ENCODE measurements at places on chromosomes 11 and 22.

DNA sequence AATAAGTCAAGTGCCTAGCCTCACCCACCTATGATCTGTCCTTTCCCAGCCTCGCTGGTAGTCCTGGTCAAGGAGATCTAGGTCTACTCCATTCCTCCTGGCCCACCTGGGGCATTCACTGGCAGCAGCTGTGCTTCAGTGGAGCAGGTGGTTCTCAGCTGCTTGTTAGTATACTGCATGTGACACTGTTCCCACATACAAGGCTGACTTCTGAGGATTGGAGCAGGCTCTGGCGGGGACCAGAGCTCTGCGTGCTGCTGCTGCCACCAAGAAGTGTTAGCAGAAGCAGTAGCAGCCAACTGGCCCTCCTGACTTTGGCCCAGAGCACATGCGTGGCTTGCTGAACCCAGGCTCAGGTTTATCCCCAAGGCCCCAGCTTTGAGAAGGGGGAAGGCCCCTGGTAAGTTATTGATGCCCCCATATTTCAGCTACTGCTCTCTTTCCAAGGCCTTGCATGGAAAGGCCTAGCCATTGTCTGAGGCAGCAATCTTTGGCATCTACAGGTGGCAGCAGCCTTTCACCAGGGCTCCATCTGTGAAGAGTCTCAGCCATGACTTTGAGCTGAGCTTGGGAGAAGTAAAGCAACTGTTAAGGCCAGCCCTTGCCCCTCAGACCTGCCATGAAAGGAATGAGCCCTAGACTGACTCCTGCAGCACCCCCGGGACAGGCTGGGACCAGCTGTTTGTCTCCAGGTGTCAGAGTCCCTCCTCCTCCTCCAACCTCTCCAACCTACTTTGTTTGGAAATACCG lies 26.5 kb downstream of the ARHGAP1 start:
- H3K27ac ChIP-seq, result peak overlapping the region; percentile 92
- peaks cover 34% of the 10 kb centered on the region for H3K36me3 ChIP-seq
- no peak overlapping the region for H3K4me3 ChIP-seq
- peaks cover 54% of the 10 kb centered on the region for H3K4me1 ChIP-seq

- H3K36me3 ChIP-seq, result peaks cover 28% of the 10 kb centered on the region
- peak overlapping the region; percentile 51 for H3K4me3 ChIP-seq
- DNase-seq, result no peak
- H3K27ac ChIP-seq, result peak overlapping the region; percentile 75
- H3K27me3 ChIP-seq, result peaks cover 2% of the 10 kb centered on the region
- H3K4me1 ChIP-seq, result peaks cover 67% of the 10 kb centered on the region
Measured at GRCh38 chr22:28819253-28820096, 19.1 kb upstream of the XBP1 start.

DNA sequence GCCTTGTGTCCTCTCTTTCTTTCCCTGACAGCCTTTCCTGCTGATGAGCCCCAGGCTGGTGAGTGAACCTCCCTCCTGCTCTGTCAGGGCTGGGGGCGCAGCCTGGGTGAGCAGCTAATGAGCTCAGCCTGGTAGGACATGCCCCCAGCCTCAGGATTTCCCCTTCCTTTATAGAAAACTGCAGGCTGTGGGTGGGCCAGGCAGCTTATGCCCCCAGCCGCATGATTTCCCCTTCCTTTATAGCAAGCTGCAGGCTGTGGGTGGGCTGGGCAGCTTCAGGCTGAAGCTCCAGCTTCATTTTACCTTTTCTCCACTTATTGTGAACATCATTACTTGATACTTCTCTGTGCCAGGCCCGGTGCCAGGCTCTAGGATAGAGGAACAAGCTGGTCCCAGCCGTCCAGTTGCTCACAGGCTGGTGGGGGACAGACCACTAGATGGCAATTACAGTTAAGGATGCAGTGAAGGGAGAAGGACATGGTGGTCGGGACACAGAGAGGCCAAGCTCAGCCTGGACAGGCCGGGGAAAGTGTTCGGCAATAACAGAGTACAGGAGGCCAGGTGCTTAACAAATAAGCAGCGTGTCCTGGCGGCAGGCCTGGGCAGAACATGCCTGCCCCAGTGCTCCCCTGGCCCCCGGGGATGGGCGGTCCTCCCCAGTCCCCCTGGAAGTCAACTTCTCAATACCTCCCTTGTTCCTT lies 5.3 kb downstream of the LGALS12 start:
- no peak for DNase-seq
- H3K4me3 ChIP-seq, result no peak overlapping the region
- no peaks in the 10 kb centered on the region for H3K36me3 ChIP-seq
- no peaks in the 10 kb centered on the region for H3K4me1 ChIP-seq
- H3K27ac ChIP-seq, result no peak overlapping the region
- H3K27me3 ChIP-seq, result no peaks in the 10 kb centered on the region

GRCh38 chr11:72230764-72231365 lies 6.3 kb downstream of the INPPL1 start:
- H3K27ac ChIP-seq, result no peak overlapping the region
- no peaks in the 10 kb centered on the region for H3K27me3 ChIP-seq
- H3K36me3 ChIP-seq, result peaks cover 4% of the 10 kb centered on the region
- no peak for DNase-seq
- no peak overlapping the region for H3K4me3 ChIP-seq

- no peak overlapping the region for H3K27ac ChIP-seq
- no peak overlapping the region for H3K4me3 ChIP-seq
- peaks cover 4% of the 10 kb centered on the region for H3K4me1 ChIP-seq
- H3K36me3 ChIP-seq, result no peaks in the 10 kb centered on the region
- DNase-seq, result no peak
Measured at GRCh38 chr11:132644520-132645239, 887.6 kb downstream of the OPCML start.

- no peak for DNase-seq
- no peaks in the 10 kb centered on the region for H3K36me3 ChIP-seq
- H3K4me3 ChIP-seq, result no peak within 1 kb of the TSS
- no peak within 1 kb of the TSS for H3K27ac ChIP-seq
- peaks cover 12% of the 10 kb centered on the region for H3K4me1 ChIP-seq
Measured at GRCh38 chr22:20966883-20967696, at the start of gene AIFM3. Gene AIFM3, plus strand, starts transcription at chr22:20967255. Its CDS starts 690 bp downstream, at chr22:20967945.

DNA sequence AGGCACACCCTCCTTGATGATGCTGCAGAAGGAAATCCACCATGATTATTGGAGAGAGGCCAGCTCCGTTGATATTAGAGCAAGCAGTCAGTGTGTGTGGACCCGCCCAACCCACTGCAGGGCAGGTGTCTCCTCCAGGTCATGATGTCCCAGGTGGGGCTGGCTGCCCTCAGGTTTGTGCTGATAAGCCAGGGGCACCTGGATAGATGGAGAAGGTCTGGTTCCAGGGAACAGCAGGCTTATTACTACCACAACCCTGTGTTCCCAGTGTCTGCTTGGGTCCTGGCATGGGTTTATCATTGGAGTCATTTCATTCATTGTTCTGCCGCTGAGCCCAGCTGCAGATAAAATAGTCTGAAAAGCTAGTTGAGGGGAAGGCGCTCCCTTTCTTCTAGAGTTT lies 181.1 kb upstream of the NECTIN1 start:
- H3K4me1 ChIP-seq, result no peaks in the 10 kb centered on the region
- DNase-seq, result no peak
- H3K27me3 ChIP-seq, result peaks cover 10% of the 10 kb centered on the region
- no peaks in the 10 kb centered on the region for H3K36me3 ChIP-seq
- no peak overlapping the region for H3K4me3 ChIP-seq

GRCh38 chr11:80162387-80162786 lies 721.6 kb upstream of the TENM4 start:
- no peak overlapping the region for H3K27ac ChIP-seq
- H3K4me1 ChIP-seq, result no peaks in the 10 kb centered on the region
- no peak for DNase-seq
- no peaks in the 10 kb centered on the region for H3K27me3 ChIP-seq
- H3K36me3 ChIP-seq, result no peaks in the 10 kb centered on the region

- H3K36me3 ChIP-seq, result peaks cover 15% of the 10 kb centered on the region
- DNase-seq, result no peak
- H3K27ac ChIP-seq, result no peak overlapping the region
Measured at GRCh38 chr11:74611369-74611861, 19.0 kb downstream of the POLD3 start.

DNA sequence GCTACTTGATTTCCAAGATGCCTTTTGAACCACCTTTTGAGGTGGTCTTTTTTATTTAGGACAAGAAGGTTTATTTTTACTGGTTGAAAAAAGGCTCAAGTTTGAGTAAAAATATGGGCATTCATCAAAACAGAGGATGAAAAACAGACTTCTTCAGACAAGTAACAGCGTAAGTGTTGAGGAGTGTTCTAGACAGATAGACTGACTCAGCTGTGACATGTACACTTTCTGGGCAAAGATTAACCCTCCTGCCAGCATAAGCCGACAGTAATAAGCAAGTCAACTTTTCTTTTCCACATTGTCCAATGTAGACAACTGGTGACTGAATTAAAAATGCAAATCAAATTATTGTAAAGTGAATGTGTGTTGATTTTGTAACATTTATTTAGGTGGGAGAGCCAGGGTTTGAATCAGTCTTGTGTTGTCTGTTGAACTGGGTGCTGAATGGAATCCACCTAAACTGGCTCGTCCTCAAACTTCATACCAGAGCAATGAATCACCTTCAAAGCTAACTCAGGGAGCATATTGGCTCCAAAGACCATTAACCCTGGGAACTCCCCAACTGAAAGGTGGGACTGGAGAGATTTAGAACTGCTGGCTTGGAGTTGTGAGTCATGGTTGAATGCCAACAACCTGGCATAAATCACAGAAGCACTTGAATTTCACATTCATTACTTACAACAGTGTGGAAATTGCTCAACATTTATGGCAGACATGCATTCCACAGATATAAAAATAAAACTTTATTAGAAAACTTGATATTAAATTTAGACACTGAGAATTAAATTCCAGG lies 377.0 kb downstream of the ETS1 start:
- H3K27me3 ChIP-seq, result peaks cover 3% of the 10 kb centered on the region
- peaks cover 7% of the 10 kb centered on the region for H3K36me3 ChIP-seq
- H3K4me3 ChIP-seq, result no peak overlapping the region
- no peak for DNase-seq
- no peak overlapping the region for H3K27ac ChIP-seq

DNA sequence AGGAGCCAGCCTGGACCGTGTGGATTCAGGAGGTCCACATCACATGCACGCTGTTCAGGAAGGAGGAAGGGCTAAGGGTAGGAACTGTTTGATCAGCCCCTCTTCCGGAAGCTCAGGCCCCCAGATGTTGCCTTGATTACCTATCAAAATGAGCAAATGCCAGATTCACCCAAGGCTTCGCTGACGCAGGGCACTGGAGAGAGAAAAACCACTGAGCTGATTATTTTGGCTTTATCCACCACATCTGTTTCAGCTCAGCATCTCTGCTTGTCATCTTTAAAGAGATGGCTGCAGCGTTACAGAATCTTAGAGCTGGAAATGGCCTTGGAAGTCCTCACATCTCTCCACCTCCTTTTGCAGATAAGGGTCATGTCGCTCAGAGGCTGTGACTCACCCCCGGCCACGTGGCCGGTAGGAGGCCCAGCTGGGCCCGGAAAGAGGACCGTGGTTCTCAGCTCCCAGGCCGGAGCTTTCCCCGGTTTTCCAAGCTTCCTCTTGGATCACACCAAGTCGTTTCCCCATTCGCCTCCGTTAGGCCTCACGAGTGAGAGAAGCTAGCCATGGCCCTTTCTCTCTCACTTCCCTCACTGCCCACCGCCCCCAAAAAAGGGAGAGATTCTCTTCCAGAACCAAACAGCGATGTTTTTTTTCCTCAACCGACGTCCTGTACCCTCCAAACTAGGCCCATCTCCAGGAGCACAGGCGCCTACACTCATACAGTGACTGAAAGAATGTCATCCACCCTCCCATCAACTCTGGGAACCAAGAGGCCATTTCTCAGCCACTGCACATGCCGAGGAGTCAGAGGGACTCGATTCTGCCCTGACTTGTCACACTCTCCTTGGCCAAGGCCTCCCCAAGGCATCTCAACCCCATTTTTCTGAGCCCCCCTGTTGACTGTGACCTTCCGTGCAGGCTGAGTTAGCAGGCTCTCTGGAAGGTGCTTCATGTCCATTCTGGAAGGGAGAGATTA lies 37.6 kb downstream of the LIF start:
- peaks cover 63% of the 10 kb centered on the region for H3K4me1 ChIP-seq
- no peaks in the 10 kb centered on the region for H3K36me3 ChIP-seq
- peak overlapping the region; percentile 75 for H3K27ac ChIP-seq
- no peaks in the 10 kb centered on the region for H3K27me3 ChIP-seq

- H3K27me3 ChIP-seq, result no peaks in the 10 kb centered on the region
- DNase-seq, result no peak
- H3K4me1 ChIP-seq, result peaks cover 22% of the 10 kb centered on the region
- no peak overlapping the region for H3K4me3 ChIP-seq
- peaks cover 30% of the 10 kb centered on the region for H3K36me3 ChIP-seq
Measured at GRCh38 chr22:40414838-40415505, 44.6 kb downstream of the SGSM3 start.

GRCh38 chr22:46681010-46681409 lies 57.0 kb downstream of the CERK start:
- H3K27ac ChIP-seq, result no peak overlapping the region
- H3K27me3 ChIP-seq, result no peaks in the 10 kb centered on the region
- DNase-seq, result peak; percentile 49
- H3K4me3 ChIP-seq, result no peak overlapping the region
- H3K4me1 ChIP-seq, result peaks cover 6% of the 10 kb centered on the region

- peaks cover 18% of the 10 kb centered on the region for H3K36me3 ChIP-seq
- H3K4me3 ChIP-seq, result no peak overlapping the region
- no peak overlapping the region for H3K27ac ChIP-seq
- DNase-seq, result no peak
- H3K4me1 ChIP-seq, result peaks cover 40% of the 10 kb centered on the region
Measured at GRCh38 chr22:29380032-29380781, 8.2 kb downstream of the AP1B1 start.

DNA sequence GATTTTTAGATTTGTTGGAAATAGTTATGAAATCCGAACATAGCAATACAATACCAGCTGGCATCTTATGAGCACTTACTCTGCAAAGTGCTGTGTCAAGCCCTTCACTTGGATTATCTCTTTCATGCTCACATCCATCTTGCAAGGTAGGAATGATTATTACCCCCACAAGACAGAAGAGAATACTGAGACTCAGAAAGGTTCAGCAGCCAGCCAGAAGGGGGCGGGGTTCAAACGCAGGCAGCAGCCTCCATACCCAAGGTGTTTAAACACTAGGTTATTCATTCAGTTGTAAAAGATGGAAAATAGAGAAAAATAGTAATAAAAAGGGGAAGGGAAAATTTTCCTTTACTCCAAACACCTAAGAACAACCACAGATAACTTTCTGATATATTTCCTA lies 158.5 kb downstream of the CCDC34 start:
- no peaks in the 10 kb centered on the region for H3K27me3 ChIP-seq
- no peak overlapping the region for H3K4me3 ChIP-seq
- DNase-seq, result no peak
- peaks cover 5% of the 10 kb centered on the region for H3K4me1 ChIP-seq
- no peak overlapping the region for H3K27ac ChIP-seq

DNA sequence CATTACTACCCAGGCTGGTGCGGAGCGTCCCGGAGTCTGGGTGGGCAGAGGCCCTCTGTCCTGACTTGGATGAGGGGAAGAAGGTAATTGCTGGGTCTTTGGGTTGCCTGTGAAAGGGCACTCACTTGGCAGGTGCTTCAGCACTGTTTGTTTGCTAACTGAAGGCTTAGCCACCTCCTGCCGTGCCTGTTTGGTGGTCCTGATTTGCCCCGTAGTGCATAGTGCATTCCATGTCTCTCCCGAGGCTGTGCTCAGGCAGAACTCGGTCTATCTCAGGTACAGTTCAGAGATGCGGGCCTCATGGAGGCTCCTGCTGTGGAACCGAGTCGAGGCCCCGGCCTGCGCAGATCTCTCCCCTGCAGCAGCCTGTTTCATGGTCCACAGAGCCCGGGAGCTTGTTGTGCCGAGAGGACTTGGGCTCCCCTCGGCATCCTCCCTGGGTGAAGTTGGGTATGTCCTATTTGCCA lies 146.2 kb downstream of the TBC1D22A start:
- no peak overlapping the region for H3K4me3 ChIP-seq
- H3K4me1 ChIP-seq, result peaks cover 2% of the 10 kb centered on the region
- no peak for DNase-seq
- H3K36me3 ChIP-seq, result no peaks in the 10 kb centered on the region
- no peak overlapping the region for H3K27ac ChIP-seq

Data from activated naive CD8-positive, alpha-beta T cell treated with anti-CD3 and anti-CD28 coated beads, Interleukin-2, amount 10 ng/mL, durations not matched to agents 7 days and 5 days (primary cell).